AG09319 (cell line): ENCODE measurements at places on chromosomes 2 and 18.
A peak's percentile ranks its signal among the peaks of the same experiment; 100 is the strongest.

- no peak for DNase-seq
Observed at GRCh38 chr2:62293151-62293489, 97.2 kb downstream of the B3GNT2 start.

DNA sequence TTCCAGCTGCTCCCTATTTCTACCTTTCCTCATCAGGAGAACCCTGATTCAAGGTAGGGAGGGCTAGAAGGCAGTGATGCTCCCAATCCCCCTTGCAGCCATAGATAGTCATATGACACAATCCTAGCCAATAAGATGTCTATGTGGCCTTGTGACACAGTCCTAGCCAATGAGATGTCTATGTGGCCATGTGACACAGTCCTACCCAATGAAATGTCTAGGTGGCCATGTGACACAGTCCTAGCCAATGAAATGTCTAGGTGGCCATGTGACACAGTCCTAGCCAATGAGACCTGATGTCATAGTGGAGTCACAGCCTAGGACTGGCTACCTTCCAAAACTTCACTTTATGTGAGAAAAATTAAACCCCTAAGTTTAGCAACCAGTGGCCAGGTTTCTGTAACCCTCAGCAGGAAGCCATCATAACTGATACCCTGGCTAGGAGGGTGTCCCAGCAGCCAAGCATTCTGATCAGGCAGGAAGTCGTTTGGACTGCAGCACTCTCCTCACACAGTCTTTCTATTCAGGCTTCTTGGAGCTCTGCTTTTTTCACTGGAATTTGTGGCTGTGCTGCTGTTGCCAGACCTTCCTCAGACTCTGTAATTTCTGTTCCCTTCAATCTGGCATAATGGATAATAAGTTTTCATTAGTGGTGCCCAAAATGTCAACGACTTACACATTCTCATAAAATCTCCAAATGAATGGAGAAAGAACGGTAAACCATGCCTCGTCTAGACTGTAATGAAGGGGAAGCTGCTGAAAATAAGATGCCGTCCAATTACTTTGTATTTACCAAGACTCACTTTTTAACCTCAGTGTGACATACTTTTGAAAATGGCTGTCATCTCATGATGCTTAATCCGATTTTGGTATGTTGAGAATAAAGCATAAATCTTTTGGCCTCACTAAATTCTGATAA, 165.0 kb upstream of the NCKAP5 start:
- no peak for DNase-seq

DNA sequence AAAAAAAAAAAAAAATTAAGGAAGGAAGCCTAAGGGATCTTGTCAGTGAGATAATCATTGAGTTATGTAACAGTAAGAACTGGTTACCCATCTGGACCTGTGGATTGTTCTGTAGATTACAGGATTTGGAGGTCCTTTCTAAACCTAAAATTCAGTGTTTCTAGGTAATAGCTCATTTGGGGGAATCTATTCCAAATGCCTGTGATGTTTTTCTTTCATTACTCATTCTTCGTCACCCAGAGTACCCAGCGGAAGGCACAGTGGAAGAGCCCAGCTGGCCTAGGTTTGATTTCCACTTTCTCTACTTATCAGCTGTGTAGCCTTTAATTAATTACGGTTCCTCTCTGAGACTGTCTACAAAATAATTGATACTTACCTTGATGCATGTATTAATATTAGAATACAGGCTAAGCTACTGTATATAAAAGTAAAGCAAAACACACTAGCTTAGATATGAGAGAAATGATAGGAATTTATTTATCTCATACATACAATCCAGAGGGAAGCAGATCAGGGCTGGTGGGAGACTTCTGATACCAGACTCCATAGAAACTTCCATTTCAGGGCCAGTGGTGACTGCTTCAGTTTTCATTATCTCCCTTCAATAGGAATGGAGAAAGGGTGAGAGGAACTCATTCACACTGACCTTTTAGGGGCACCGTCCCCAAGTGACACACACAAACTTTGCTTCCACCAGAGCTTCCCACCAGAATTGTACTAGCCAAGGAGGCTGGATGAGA, 115.8 kb upstream of the NOSTRIN start:
- no peak for DNase-seq

- peak; percentile 84 for DNase-seq
Observed at GRCh38 chr2:240916571-240917008, 10.5 kb downstream of the CROCC2 start.

DNA sequence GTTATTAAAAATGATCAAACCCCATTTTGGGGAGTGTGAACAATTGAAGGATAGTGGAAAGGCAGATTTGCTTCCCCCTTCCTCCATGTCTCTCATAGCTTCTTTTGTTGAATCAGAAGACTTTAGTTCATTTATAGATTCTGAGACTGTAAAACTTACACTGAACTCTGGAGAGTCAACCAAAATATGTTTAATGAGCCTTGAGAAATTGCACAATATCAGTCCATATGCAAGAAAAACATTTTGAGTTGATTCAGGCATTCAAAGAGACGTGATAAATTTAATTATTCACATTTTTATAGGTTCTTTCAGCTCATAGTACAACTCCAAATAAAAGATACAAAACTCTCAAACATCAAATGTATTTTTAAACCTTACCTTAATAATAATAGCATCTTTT, 354.4 kb upstream of the SPRED2 start:
- no peak for DNase-seq

GRCh38 chr2:14524803-14525080, 107.8 kb upstream of the LRATD1 start:
- peak; percentile 56 for DNase-seq

GRCh38 chr2:180319586-180320405, 312.7 kb upstream of the CWC22 start:
- no peak for DNase-seq

- DNase-seq, result no peak
Observed at GRCh38 chr2:130728007-130728454, 839 bp upstream of the GPR148 start.

DNA sequence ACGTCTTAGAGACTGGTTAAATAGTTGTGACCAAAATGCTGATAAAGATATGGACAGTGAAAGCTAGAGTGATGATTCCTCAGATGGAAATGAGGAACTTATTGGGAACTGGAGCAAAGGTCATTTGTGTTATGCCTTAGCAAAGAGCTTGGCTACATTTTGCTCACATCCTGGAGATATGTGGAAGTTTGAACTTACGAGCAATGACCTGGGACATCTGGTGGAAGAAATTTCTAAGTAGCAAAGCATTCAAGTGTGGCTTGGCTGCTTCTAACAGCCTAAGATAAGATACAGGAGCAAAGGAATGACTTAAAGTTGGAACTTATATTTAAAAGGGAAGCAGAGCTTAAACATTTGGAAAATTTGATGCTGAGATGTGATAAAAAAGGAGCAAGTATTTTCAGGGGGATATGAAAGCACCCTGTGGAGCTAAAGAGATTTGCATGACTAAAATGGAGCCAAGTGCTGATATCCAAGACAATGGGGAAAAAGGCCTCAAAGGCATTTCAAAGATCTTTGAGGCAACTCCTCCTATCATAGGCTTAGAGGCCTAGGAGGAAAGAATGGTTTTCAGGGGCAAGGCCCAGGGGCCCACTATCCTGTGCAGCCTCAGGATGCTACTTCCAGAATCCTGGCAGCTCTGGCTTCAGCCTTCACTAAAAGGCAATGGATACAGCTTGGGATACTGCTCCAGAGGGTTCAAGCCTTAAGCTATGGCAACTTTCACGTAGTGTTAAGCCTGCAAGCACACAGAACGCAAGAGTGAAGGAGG, 124.1 kb upstream of the KLHL14 start:
- no peak for DNase-seq

DNA sequence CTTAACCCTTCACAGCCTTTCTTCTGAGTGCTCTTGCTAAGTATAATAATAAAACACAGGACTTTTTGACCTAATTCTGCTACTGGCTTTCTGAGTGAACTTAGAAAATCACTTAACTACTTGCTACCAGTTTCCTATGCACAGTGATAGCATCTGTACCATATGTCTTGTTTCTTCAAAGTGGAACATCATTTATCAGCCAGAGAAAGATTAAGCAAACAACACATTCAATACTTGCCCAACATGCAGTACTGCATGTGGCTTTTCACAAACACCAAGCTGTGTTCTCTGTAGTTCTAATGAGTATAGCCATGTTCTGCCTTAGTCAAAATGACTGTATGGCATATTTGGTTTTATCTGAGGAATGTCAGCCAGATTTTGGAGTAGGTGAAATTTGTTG, 1286.6 kb upstream of the ZEB2 start:
- no peak for DNase-seq

- no peak for DNase-seq
Observed at GRCh38 chr2:3189076-3189591, 188.5 kb downstream of the EIPR1 start.

GRCh38 chr18:60549338-60549960, 176.9 kb upstream of the MC4R start:
- peak; percentile 54 for DNase-seq

DNA sequence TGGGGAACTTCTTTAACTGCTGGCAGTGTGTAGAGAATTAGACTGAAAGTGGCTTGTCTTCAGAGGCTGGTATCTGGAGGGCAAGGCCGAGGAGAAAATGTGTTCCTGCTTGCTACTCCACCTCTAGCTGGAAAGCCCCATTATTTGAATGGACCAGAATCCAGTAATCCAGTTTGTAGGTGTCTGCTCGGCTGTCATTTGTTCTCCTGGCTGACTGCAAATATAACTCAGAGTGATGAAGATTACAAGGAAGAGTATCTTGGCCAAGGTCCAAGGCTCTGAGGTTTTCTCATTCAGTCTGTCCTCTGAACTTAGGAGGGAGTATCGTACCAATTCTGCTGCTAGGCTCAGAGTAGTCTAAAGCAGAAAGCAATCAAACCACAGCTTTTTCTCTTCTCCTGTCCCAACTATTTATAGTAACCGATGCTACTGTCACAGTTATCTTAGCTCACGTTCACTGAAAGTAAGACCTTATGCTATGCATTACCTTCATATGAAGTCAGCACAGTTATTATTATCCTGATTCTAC, 228.6 kb downstream of the SETBP1 start:
- no peak for DNase-seq

- no peak for DNase-seq
Observed at GRCh38 chr2:19576411-19576810, 218.0 kb upstream of the OSR1 start.

DNA sequence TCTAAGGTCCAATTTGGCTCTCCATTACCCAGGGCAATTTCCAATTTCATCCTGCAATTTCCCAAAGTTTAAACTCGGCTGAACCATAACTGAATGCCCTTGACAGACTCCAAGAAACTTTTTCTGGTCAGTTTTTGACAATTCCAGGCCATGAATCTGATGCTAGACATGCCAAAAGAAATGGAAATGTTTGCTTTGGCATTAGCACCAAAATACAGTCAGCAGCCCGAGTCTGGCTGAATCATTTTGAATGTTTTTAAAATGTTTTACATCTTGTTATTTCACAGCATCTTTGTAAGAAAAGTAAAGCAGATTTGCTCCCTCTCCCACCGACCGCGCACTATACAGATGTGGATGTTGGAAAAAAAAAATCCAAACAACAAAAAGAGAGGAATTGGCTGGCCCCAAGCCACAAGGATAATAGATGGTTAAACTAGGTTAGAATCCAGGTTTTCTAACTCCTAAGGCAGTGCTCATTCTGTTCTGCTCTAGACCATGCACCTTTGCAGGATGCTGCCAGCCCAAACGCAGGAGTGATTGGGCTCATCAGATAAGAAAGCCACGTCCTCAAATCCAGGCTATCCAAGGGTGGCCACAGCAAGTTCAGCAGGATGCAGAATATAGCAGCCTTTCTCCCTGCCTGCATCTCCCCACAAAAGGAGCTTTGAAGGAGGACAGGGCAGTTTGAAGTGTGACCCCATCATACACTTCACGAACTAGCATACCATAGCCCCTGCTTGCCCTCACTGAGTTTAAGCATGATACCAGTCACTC, 167.5 kb downstream of the ALK start:
- peak; percentile 16 for DNase-seq

GRCh38 chr2:147644491-147644890, 200.3 kb upstream of the ACVR2A start:
- DNase-seq, result no peak

DNA sequence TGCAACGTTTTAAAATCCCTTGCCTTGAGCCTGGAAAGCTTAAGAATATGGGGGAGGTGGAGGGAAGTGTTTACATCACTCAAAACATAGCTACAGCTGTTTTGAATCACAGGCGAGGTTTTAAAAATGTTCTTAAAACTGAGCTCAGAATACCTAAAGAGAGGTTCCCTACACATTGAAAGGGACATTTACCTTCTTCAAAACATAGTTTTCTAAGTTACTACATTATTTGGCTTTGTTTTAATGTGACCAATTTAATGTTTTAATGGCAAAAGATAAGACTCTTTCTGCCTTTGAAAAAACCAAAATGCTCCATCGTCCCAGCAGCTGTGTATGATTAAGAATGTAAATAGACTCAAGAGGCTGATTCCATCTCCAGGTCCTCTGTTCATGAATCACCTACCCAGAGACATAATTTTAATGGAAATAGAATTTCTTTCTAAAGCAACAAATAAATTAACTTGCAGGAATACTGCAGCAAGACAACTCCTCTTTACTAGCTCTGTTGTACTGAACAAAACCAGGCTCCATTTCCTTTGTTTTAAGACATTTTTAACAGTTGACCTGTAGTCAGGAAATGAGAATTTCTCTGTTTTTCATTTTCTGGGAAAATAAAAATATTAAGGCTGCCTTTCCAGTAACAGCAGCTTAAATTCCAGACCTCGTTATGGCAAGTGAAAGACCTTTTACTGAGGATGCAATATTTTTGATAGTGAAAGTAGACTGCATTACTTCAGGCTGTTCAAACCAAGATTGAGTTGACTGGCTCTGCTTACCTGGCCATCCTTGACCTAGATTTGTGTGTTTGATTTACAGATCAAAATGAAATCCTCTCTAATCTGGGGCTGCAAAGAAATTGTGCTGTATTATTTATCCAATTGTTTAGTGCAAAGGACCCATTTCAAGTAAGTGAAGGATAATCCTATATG, 33.7 kb upstream of the WDR75 start:
- DNase-seq, result peak; percentile 47

GRCh38 chr18:3266062-3266608, 4.2 kb downstream of the MYL12B start:
- DNase-seq, result no peak

GRCh38 chr2:102749938-102750337, 11.9 kb upstream of the TMEM182 start:
- DNase-seq, result no peak

DNA sequence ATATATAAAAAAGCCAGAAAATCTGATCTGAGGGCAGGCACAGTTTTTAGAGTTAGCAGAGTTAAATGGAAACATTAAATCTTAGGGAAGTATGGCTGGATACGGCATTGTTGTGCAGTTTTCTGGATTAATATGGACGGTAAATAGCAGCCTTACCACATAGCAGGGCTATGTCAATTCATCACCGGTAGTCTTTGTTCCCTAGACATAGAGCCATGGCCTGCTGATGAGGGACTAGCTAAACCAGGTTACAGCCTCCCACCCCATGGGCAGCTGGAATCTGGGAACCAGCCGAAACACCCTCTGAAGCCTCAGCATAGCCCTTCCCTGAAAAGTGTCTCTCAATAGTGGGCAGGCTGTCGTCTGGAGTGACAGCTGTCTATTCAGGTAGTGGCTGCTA, 32.4 kb downstream of the CDCA7 start:
- DNase-seq, result no peak

DNA sequence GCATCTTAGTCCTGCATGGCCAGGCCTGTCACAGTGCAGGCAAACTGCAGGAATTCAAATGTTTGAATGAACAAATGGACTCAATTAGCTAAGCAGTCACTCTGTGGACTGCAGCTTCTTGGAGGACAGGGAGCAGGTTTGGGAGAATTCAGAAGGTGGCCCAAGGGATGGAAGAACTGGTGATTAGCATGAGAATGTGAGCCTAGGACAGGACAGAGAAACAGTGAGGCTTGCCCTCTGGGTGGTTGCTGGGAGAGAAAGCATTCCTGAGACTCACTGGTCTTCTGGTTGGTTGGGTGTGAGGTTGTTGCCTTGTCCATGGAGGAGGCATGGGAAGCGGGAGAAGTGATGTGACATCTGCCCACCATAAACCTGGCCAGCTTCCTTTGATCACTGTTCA, 13.7 kb downstream of the IL1RL2 start:
- DNase-seq, result no peak
